HEK293T (cell line): ENCODE measurements at places on chromosomes 7 and 10.

DNA sequence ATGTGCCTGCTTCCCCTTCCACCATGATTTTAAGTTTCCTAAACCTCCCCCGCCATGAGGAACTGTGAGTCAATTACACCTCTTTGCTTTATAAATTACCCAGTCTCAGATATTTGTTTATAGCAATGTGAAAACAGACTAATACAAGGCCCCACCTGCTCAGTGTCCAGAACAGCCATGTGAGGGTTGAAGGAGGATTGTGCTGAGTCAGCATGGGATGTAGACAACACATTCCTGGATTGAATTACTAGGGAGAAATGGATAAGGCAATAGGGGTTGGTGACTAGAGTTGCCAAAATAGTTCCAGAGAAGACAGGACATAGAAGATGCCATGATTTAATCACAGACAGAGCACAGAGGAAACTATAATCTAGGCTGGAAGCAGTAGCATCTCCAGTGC is 270.3 kb downstream of the GFRA1 start:
- DNase-seq, result no peak

GRCh38 chr7:27250557-27251070 is 8.0 kb downstream of the EVX1 start:
- DNase-seq, result no peak

DNA sequence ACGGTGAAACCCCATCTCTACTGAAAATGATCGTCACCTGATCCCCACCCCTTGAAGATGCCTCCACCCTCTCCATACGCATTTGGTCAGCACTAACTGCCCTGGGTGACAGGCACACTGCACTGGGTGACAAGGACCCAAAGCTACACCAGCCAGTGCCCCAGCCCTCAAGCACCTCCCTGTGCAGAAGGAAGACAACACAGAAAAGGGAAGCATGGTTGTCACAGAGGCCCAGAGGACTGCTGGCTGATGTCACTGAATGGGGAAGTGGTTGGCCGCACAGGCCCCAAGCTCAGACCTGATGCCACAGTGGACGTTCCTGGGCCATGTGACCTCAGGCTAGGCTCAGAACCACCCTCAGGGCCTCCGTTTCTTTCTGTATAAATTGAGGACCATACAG is 4.2 kb upstream of the PILRA start:
- no peak for DNase-seq

GRCh38 chr10:82880776-82881290 is 1005.8 kb downstream of the NRG3 start:
- DNase-seq, result no peak

DNA sequence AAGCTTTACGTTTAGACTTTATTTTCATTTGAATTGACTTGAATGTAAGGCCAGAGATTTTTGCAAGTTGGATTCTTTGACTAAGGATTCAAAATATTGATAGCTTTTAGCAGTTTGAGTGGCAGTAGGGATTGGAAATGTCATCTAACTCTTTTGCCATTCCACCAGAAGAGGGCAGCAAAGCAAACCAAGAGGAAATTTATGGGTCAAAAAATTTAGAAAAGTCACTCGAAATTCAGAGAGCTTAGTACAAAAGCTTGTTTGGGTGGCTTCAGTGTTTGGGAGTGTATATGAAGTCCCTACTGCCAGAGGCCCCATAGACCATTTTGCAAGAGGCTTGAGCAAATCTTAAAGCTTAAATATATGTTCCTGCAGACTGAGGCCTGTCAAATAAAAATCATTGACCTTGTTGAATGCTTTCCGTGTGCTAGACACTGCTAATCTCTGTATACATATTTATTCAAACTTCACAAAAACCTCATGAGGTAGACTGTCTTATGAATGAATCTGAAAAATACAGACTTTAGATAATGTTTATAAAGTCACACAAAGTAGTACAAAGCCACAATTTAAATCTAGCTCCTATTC is 44.6 kb upstream of the RSBN1L start:
- peak; percentile 43 for DNase-seq

- no peak for DNase-seq
Observed at GRCh38 chr10:60266513-60266912, 123.2 kb downstream of the ANK3 start.

DNA sequence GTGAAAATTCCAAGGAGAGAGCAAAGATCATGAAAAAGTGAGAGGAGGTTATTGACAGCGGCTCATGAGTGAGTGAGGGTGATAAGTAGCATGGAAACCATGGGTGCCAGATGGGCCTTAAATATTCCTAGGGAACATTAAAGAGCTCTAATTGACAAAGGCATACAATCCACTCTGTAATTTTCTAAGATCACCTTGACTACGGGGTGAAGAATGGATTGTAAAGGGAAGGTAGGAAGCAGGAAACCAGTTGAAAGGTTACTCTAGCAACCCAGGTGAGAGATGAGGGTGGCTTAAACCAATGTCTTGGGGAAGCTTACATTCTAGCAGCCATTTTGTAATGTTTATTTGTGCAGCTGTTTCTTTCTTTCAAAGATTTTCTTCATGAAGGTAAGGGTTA is 75.7 kb downstream of the RSU1 start:
- no peak for DNase-seq

- DNase-seq, result no peak
Observed at GRCh38 chr10:82888809-82889455, 1013.9 kb downstream of the NRG3 start.

DNA sequence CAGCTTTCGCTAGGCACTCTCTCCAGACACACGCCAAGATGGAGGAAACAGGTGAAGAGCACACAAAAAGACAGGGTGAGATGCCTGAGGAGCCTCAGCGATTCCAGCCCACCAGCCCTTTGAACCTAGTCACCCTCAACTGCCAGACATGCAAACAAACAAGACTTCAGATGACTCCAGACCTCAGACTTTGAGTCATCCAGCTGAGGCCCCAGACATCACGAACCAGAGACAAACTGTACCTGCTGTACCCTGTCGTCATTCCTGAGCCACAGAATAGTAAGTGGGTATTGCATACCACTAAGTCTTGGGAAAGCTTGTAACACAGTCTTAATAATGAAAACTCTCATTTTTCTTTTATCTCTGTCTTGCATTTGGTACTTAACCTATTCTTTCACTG is 126.6 kb upstream of the LSM8 start:
- no peak for DNase-seq

DNA sequence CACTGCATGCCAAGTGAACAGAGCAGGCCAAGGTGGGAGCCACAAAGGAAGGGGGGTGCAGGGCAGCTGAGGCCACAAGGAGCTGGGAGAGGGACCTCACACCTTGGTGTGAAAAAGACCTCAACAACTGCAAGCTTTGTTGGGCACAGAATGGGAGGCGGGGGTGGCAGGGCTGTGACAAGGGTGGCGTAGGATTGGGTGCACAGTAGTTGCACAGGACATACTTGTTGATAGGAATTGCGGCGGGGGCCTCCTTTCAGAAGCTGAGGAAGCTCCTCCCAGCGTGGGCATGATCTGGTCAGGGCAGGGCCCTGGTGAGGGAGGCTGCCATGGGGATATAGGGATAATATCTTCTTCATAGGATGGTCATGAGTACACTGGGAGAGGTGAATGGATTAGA is 25.8 kb downstream of the POLL start:
- no peak for DNase-seq

GRCh38 chr10:4353059-4353655 is 472.9 kb upstream of the AKR1E2 start:
- no peak for DNase-seq

DNA sequence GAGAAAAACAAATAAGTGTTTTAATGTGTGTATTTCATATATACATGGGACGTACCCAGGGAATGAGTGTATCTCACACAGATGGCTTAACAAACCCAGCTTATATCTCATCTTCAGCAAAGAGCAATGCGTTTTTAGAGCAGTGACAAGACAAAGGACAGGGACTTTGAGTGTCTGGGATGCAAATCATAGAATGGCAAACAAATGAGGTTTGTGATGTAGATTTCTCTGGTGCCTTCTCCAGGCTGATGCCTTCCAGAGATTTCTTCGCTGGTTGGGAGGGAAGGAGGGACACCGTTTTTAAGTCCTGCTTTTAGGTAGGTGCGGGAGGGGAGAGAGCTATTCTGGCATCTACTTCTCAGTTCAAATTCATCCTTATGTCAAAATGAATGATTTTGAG is 16.6 kb downstream of the LANCL2 start:
- no peak for DNase-seq

GRCh38 chr7:157996359-157997079 is 591.1 kb downstream of the PTPRN2 start:
- DNase-seq, result no peak

DNA sequence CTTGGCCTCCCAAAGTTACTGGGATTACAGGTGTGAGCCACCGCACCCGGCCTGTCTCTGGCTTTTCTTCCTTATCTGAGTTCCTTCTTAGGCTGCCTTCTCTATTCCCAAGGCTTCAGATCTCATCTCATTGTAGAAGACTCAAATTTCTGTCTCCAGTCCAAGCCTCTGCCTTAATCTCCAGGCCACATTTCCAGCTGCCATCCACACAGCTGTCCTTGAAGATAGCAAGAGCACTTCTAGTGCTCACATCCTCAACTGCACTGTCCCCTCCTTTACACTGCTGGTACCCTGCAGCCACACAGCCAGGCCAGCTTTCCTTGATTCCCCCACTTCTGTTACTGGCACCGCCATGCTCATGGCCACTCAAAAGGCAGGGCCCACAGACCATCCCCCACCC is 35.6 kb downstream of the POLL start:
- DNase-seq, result no peak

DNA sequence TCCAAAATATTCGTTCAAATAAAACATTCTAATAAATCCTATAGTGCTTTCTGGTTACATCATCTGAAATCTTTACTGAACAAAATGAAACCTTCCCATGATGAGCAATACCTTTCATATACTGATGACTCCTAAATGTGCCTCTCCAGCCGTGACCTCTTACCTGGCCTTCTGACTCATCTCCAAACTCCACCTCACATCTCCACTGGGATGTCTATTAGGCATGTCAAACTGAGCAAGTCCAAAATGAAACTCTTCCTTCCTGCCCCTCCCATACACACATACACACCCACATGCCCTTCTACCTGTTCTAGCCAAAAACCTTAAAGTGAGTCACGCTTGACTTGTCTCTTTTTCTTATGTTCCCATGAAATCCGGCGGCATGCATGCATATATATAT is 22.9 kb downstream of the GSAP start:
- no peak for DNase-seq

- no peak for DNase-seq
Observed at GRCh38 chr7:136251826-136252225, 274.7 kb upstream of the MTPN start.

GRCh38 chr7:69402696-69403095 is 195.6 kb upstream of the AUTS2 start:
- DNase-seq, result no peak
